ENCODE measurements at places on chromosomes 3 and 15.

DNA sequence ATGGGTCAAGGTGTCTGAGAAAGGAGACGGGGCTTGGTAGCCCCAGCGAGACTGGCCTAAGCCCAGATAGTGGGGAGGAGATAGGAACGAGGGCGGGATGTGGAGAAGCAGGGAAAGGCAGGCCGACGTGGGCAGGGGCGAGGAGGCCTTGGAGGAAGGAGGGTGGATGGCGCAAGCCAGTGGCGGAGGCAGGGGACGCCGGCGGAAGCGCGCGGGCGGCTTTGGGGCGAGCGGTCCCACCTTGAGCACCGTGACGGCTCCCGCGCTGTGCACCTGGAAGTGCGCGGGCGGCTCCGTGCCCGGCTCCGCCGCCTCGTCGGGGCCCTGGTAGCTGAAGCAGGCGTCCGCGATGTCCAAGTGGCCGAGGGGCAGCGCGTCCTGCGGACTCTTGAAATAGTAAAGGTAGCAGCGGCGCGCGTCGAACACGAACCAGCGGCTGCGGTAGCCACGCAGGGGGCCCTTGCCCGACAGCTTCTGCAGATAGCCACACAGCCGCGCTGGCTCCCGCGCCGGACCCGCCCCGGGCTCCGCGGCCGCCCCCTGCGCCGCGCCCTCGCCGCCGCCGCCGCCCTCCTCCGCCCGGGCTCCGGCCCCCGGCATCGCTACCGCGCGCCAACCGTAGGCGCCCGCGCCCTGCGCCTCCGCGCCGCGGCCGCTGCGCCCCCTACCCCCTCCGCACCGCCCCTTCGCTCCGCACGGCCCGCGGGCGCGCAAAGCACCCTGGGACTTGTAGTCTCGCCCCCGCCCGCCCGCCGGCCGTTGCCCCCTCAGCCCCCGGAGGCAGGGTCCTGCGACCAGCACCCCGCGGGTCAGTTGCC lies at the start of gene TBC1D2B:
TSS of gene TBC1D2B (minus strand) at position 659 of the 818 bp plus-strand sequence. CDS start at position 600, 59 bp downstream.
- DNase-seq: no peak

DNA sequence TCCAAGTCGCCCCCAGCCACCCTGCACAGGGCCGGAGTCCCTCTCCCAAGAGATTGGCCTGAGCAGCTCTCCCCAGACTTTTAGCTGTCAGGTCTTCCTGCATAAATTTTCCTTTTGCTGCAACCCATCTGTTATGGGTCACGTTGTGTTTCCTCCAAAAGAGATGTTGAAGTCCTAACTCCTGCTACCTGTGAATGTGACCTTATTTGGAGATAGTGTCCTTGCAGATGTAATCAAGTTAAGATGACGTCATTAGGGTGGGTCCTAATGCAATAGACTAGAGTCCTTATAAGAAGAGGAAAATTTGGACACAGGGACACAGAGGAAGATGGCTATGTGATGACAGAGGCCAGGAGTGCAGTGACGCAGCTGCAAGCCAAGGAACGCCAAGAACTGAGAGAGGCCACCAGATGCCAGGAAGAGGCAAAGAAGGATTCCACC lies 13.2 kb upstream of the SLC6A6 start:
- no peak for DNase-seq

- no peak for DNase-seq
These were observed 817.4 kb upstream of the LMCD1 start for GRCh38 chr3:7684182-7684715.

DNA sequence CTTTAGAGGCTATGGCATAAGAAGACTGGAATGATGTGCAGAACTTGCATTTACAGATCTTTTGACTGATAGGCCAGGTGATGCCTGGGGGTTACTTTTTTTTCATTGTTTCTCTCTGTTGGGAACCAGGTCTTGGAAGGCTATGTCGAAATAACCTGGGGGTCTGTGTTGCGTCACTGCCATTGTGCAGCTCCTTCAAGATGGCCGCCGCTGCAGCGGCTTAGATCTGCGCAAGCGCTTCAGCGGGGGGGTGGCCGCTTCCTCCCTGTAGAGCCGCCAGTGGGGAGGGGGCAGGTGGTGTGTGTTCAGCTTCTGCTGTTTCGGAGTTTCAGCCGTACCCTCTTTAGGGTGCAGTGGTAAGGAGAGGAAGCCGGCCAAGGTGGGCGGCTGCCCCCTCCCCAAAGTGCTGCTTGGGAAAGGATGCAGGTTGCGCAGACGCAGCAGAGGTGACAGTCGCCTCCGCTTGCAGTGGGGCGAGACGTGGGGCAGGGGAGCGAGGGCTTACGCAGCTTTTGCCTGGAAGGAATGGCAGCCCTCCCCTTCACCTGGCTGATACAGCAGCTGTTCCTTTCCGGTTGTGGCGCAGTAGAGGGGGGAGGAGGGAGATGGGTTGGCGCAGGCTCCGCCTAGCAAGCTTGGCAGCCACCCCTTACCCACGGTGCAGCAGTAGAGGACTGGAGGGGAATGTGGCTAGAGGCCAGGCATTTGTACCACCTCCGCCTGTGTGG lies 1.5 kb downstream of the SNRPN start:
- DNase-seq: peak; percentile 19

DNA sequence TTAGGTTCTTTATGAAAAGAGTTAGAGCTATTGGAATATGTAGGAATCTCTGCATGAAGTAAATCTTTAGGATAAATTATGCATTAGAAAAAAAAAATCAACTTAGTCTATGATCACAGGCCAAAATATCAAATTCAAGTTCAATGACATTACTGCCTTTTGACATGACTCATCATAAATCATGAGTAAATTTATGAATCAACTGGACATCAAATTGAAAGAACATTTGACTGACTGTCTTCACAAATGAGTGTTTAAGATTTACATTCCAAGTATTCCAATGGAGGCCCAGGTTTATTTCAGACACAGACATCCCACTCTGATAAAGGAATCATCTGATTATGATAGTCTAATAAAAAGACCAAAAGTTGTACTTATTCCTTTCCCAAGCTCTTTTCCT lies 192.8 kb upstream of the TTC14 start:
- no peak for DNase-seq
